Myocyte (in vitro differentiated cells): ENCODE measurements at places on chromosomes 3 and 15.
A peak's percentile ranks its signal among the peaks of the same experiment; 100 is the strongest.

DNA sequence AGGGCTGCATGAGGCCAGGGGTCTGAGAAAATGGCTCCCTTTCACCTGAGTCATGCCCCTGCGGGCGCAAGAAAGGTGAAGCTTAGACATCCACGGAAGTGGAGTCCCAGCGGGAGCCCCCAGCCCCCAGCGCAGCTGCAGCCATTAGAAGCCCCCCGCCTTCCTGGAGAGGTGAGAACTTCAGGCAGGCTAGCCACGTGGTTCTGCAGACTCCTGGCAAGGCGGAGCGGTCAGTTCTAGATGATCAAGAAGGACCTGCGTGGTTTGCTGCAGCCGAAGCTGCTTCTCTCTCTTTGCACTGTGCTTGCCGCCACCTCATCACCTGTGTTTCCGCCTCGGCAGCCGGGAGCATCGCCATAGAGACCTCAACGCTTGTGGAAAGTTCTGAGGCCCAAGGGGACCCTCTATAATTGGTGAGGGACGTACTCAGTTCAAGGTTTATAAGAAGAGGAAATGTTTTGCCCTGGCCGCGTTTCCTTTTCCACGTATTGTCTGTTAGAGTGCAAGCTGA lies 15.8 kb upstream of the KCNMB3 start:
- no peak for DNase-seq

DNA sequence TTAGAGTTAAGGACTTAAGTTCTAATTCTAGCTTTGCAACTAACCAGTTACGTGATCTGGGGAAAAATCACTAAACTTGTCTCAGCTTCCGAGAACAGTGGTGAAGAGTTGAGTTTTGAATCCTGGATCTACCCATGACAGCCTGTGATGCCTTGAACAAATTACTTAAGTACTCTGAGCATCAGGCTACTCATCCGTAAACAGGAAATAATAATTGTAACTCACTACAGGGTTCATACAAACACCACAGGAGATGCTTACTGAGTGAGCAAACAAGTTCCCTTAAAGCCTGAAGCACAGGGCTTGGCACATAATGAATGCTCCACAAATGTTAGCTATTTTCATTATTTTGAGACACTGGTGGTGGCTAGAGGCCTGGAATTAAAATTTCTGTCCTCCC lies 158.8 kb downstream of the ERC2 start:
- no peak for DNase-seq

GRCh38 chr3:31696009-31696297 lies 163.2 kb downstream of the STT3B start:
- DNase-seq: no peak

DNA sequence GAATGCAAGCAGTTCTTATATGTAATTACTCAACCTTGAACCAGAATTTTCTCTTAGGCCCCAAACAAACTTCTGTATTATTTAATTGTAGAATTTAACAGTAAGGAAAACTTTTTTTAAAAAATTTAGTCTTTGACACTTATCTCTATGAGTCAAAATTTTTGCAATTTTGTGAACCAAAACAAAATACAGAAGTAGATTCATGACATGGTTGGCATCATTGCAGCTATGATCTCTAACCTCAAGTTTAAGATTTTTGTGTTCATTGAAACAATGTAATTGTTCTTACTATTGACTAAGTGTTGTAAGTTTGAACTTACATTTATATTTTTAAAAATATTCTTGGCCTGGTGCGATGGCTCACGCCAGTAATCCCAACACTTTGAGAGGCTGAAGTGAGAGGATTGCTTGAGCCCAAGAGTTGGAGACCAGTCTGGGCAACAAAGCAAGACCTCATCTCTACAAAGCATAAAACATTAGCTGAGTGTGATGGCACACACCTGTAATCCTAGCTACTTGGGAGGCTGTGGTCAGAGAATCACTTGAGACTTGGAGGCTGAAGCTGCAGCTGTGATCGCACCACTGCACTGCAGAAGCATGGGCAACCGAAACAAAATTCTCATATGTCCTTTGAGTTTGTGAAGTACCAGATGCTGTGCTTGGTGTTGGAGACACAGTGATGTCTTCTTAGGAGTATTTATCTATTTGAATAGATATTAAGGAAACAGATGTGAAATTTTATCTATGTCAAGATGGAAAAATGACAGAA lies 39.7 kb downstream of the STT3B start:
- no peak for DNase-seq

GRCh38 chr15:59545573-59545972 lies 66.0 kb upstream of the GCNT3 start:
- no peak for DNase-seq

- no peak for DNase-seq
Measured at GRCh38 chr3:170440344-170440743, 21.7 kb downstream of the CLDN11 start.

DNA sequence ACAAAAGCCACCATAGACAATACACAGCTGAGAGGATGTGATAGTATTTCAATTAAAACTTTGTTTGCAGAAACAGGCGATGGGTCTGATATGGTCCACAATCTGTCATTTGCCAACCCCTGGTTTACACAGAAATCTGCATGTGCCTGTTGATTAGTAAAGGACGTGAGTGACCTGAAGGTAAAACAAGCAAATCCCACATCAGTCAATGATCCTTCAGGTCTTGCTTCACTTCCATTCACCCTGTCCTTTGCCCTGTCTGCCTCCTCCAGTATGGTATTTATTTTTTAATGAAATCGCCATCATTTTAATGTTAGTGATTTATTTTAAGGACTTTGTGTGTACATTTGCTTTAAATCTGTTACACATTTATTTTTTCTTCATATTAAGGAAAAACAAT lies 166.2 kb downstream of the FEZF2 start:
- no peak for DNase-seq

GRCh38 chr15:92908713-92909057 lies 8.6 kb downstream of the CHD2 start:
- no peak for DNase-seq

DNA sequence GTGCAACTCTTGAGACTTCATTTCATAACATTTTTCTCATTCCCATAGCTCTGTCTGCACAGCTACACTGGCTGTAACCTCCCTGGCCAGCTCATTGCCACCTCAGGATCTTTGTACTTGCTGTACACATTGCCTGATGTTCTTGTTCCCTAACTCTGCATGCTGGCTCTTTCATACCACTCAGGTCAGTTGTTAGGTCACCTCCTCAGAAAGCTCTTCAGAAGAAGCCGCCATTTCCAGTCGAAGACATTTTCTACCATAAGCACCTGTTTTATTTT lies 176.2 kb downstream of the AKAP13 start:
- DNase-seq: no peak

GRCh38 chr3:42080453-42080872 lies 10.7 kb upstream of the TRAK1 start:
- DNase-seq: peak; percentile 47

GRCh38 chr3:196220587-196220986 lies 4.3 kb downstream of the SLC51A start:
- DNase-seq: no peak

DNA sequence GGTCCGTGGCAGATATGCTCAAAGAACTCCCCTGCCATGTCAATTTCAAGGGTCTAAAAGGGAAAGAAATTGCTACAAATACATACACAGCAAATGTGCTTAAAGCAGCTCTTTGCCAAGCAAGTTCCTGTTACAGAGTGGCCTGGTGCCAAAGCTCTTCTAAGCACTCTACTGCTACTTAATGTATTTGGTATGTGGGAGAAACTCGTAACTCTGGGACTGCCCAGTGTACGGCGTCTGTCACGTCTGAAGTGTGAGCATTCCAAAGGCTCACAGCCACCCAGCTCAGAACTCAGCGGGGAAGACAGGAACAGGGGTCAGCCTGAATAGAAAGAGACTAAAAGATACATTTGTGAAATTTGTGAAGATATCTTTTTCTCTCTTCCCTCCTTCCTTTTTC lies 54.6 kb downstream of the RBMS3 start:
- peak; percentile 92 for DNase-seq

- DNase-seq: peak; percentile 51
Measured at GRCh38 chr3:43748179-43748578, 57.4 kb downstream of the ABHD5 start.

DNA sequence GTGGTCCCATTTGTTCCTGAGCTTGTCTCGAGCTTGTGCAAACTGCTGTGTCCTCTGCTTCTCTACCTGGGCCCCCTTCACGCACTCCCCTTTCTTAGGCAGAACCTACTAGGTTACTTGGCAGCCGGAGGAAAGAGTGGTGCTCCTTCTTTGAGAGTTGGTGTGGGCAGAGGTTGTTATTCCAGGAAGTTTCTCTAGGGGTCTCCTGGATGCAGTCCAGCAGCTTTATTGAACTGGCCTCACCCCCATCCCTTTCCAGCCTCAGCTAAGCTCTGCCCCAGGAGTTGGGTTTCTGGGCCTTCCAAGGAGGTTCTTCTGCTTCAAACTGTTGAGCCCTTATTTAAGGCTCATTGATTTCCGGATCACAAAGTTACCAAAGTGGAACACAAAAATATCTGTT lies 103.2 kb downstream of the C3orf70 start:
- no peak for DNase-seq

- DNase-seq: peak; percentile 66
Measured at GRCh38 chr3:61650276-61650675, 88.9 kb downstream of the PTPRG start.

DNA sequence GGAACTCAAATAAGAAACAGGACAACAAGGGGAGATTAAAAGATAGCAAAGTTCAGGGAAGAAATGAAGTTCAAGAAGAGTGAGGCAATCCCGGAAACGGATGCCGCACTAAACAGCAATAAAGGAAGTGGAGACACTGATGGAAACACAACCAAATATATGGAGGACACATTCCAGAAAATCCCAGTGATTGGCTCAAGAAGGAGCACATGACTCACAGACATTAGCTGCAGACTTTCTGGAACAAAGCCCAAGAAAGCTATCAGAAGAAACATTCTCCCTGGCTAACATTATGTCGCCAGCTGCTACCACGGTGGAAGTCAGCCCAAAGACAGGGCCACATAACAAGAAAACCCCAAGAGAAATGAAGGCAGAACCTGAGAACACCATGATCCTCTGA lies 18.1 kb upstream of the VGLL4 start:
- DNase-seq: peak; percentile 78

GRCh38 chr3:47318916-47319315 lies 36.2 kb downstream of the KLHL18 start:
- no peak for DNase-seq

DNA sequence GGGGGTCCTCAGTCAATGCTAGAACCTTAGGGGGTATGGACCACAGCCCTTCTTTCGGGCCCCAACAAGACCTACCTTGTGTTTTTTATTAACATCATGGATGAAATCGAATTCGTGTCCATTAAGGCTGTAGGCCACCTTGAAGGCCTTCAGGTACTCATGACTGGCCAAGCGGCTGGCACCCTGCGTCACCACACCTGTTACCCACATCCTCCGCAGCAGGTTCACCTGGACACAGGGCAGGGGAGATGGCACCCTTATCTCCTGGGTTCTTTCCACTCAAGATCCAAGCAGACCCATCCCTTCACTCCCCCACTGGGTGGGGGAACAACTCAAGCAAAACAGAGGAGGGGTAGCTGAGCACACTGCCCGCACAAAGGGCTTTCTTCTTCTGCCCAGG lies 6.6 kb downstream of the MFGE8 start:
- no peak for DNase-seq

- no peak for DNase-seq
Measured at GRCh38 chr15:36658898-36659639, 79.6 kb downstream of the CDIN1 start.

DNA sequence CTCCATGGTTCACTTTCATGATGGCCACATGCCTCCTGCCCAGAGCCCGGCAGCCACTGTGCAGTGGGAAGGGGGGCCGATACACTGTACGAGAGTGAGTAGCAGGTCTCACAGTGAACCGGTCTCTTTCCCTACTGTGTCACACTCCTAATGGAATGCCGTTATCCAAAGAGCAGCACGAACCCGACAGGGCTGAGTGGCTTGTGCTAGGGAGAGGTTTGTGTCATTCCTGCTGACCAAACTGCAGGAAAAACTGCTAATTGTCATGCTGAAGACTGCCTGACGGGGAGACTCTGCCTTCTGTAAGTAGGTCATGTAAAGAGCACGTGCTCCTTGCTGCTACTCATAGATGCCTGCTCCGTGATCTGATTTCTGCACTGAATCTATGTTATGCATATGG lies 105.1 kb downstream of the ARPP21 start:
- DNase-seq: no peak

DNA sequence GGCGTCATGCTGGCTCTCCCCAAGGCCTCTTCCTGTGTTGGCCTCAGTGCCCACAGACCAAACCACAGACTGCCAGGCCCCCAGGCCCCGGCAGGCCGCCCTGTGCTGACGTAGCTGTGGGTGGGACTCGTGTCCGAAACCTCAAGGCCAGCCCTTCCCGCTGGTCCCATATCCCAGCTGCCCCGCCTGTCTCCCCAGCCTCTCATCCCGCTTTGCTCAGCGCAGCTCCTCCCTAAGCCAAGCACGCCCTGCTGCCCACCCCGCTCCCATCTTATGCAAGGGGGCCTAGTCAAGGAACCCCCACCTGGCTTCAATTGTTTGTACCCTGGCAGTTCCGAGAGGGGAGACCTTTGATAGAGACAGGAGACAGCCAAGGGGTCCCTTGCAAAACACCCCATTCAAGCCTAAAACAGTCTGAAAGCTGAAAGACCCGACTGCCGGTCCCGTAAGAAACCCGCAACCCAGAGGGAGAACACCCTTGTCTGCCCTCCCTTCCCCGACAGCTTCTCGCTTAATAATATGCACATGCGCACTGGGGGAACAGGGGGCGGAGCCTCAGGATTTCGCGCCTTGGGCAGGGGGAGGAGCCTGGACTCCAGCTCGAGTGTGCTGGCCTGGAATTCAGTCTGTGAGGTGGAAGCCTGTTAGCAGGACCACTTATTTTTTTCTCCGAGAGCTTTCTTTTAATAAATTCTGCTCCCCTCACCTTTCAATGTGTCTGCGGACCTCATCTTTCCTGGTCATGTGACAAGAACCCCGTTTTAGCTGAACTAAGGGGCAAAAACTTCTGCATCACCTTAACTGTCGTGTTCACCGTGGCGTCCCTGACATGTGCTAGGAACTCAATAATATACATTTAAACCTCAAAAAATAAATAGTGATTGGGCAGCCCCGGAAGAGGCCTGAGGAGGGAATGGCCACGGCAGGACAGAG lies 17.2 kb downstream of the TNFAIP8L3 start:
- DNase-seq: peak; percentile 35

DNA sequence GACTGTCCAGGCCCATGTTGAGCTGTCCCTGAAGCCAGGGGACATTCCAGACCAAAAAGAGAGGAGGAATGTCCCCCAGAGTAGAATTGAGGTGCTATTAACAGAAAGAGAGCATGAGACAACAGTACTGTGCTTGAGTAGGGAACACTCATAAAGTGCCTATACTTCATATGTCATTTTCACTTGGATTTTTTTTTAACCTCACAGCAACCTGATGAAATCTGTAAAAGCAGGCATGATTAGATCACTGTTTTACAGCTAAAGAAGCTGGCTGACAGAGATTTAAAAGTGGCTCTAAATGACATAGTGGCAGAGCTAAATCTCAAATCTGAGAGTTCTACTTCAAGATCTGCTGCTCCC lies 18.8 kb downstream of the PODXL2 start:
- DNase-seq: no peak

DNA sequence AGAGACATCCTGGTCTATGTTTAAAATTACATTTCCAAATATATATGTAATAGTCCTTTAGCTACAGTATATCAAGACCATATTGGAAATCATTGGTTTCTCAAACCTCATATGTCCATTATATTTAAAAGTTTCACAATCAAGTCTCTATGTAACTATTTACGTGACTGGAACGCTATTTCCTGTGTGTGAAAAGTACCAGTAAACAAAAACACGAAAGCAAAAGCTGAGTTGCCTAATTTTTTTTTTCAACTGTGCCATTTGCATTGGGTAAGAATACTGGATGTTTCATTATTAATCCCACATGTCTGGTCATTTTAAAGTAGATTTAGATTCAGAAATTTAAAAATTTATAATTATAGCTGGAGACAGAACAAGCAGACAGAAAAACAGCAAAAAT lies 381.4 kb downstream of the TBC1D5 start:
- DNase-seq: no peak
